Cortex of kidney (tissue), 1 donor: ENCODE measurements at places on chromosomes 1 and 21.

GRCh38 chr1:64966158-64966971 is at the start of gene JAK1:
Gene JAK1, minus strand, starts transcription at chr1:64966549. Its CDS starts 80,285 bp downstream, at chr1:64886264.
- DNase-seq, result no peak

GRCh38 chr1:198290089-198290683 is 133.4 kb downstream of the NEK7 start:
- DNase-seq, result no peak

- no peak for DNase-seq
Measured at GRCh38 chr1:42142894-42143675, 10.1 kb upstream of the GUCA2B start.

DNA sequence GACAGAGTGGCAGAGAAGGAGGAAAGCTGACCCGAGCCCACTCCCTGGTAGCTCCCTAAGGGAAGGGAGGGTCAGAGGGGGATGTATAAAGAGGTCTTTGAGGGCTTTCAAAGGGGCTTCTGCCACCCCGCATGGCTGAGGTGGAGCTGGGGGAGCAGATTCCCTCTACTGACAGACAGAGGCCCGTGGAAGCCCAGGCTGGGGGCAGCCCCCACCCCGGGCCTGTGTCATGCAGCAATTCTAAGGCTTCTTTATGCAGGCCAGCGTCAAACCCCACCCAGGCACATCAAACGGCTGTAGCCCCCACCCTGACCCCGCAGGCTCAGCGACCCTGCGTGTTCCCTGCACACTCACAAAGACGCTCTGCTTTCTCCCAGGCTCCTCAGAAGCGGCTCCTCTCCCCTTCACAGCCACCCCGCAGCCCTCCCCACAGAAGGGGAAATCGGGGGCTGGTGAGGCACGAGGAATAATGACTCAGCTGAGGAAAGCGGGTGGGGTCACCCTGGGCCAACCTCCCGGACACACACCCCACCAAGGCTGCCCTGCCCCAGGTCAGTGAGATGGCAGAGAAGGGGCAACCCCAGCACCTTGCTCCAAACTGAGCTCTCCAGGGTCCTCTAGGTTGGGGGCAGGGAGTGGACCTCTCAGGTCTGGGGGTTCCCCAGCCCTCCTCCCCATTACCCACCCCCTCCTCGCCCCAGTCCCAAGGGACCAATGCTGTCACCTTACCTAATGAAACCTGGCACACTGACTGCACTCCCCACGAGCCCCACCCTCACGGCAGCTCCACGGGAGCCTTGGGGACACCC is 10.8 kb downstream of the SLC45A3 start:
- DNase-seq, result no peak

- DNase-seq, result no peak
Measured at GRCh38 chr1:153651771-153652170, 6.7 kb upstream of the SNAPIN start.

DNA sequence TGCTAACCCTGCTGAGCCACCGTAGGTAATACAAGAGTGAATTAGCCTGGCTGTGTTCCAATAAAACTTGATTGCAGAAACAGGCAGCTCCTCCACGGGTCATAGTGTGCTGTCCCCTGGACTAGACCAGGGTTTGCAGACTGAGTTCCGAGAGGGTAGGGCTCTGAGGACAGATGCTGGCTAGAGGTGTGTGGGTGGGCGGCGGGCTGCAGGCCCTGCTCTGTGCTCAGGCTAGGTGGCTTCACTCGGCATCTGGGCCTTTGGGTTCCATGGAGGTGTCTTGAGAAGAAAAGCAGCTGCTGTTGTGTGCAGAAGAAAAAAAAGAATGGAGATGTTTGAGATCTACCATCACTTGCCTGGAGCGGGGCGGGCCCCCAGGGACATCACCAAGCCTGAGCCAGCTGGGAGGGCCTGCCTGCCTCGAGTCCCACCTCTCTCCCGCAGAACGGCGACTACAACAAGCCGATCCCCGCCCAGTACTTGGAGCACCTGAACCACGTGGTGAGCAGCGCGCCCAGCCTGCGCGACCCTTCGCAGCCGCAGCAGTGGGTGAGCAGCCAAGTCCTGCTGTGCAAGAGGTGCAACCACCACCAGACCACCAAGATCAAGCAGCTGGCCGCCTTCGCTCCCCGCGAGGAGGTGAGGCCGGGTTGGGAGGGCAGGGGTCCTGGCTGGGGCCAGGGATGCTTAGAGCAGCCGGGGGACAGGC is 7.9 kb downstream of the TMEM201 start:
- no peak for DNase-seq

DNA sequence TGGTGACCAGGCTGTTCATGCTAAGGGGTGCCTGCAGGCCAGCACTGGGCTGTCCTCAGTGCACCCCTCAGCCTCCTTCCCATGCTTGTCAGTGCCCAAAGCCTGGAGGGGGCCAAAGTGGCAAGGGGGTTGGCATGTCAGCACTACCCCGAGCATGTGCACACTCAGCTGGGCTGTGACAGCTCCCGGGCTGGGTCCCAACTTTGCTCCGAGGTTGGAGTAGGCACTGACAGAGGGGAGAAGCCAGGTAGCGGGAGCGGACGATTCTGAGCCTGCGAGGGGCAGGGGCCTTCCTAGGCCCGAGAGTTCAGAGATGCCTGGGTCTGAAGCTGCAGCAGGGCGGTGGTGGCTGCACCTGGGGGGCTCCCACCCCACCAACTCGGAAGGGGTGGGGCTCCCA is 119.0 kb downstream of the MAST2 start:
- no peak for DNase-seq

GRCh38 chr1:171623651-171624331 is 1.7 kb downstream of the MYOCOS start:
- DNase-seq, result no peak

- DNase-seq, result no peak
Measured at GRCh38 chr1:229657993-229658755, 32.1 kb downstream of the URB2 start.

- DNase-seq, result no peak
Measured at GRCh38 chr21:19987671-19988070, 1010.5 kb upstream of the NCAM2 start.

DNA sequence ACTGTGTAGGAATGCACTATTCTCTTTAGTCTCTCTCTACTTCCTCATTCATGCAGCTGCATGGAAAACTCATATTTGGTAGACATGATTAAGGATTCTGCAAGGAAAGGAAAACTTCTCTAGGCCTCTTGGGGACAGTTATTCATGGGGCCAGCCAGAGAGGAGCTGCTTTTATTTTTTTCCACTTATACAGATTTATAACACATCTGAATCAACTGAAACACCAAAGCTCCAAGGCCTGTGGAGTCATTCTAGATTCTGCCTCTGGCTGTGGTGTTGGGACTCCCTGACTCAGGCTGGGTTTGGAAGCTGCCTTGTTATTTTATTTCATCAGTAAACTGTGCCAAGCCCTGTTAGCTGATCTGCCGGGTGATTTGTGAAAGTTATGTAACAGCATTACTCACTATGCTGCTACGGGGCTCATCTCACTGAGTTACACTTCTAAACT is 83.9 kb upstream of the EDEM3 start:
- no peak for DNase-seq

- DNase-seq, result no peak
Measured at GRCh38 chr1:103074224-103074623, 34.1 kb downstream of the COL11A1 start.

DNA sequence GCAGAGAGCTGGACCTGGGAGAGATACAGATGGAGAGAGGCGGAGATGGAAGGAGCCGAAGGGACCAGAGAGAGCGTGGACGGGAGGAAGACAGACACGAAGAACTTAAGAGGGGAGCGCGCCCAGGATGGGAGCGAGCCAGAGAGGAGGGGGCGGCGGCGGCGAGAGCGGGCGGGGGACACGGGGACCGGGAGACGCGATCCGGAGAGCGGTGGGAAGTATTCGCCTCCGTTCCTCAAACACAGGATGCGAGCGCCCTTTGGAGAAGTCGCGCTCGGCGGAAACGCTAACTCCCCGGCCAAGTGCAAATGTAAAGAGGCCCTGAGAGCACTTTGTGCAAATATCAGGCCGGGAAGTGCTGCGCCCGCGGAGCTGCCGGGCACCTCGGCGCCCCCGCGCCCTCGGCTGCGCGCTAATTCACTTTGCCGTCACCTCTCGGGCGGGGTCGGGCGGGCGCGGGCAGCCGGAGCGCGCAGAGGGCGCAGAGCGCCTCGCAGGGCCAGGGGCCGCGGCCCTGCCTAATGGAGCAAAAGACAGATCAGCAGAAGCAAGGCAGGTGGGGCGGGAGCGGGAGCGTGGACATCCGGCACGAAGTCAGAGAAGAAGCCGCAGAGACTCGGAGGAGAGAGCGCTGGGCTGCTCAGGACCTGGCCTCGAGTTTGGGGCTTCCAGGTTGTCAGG is 281.2 kb downstream of the RRAGC start:
- no peak for DNase-seq

GRCh38 chr1:174768516-174768915 is 231.2 kb upstream of the CACYBP start:
- DNase-seq, result no peak
